NB4 (cell line): ENCODE measurements at places on chromosomes 11 and 22.

GRCh38 chr11:45158210-45158731, 11.8 kb downstream of the PRDM11 start:
- DNase-seq: no peak

GRCh38 chr22:32951076-32951806, 106.9 kb downstream of the SYN3 start:
- DNase-seq: peak; percentile 27

DNA sequence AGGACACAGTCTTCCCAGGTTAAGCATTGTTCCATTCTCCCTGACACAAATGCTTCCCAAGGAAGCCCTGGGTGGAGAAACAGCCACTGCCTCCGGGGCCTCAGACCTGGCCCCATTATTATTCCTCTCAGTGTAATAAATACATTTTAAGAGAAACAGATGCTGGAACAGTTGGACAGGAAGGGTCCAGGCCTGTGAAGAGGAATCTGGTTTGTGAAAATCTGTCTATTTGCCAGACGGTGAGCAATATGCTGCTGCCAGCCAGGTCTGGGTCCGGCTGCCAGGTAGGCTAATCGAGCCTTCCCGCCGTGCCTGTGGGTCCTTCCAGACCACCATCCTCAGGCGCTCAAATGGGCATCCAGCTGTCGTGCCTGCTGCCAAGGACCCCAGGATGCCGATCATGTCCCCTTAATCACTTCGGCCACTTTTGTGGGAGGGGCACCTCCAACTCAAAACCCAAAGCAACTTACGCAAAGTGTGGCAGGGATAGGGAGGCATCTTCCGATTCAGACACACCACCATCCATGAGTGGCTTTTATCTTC, 528.4 kb downstream of the MIAT start:
- DNase-seq: no peak

DNA sequence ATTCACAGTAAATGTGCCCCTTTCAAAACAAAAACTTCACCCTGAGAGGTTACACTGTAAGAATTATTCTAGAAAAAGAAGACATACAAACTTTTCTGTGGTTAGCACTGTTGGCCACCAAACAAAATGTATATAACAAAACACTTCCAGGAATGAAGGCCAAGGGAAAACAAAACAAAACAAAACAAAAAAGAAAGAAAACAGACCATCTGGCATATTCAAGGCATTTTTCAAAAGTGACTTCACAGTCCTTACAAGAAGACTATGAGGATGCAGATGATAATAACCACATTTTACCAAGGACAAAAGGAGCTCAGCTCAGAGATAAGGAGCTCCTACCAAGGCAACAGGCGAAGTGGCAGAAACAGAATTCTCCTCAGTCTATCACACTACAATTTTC, 24.9 kb downstream of the CTSC start:
- DNase-seq: no peak

DNA sequence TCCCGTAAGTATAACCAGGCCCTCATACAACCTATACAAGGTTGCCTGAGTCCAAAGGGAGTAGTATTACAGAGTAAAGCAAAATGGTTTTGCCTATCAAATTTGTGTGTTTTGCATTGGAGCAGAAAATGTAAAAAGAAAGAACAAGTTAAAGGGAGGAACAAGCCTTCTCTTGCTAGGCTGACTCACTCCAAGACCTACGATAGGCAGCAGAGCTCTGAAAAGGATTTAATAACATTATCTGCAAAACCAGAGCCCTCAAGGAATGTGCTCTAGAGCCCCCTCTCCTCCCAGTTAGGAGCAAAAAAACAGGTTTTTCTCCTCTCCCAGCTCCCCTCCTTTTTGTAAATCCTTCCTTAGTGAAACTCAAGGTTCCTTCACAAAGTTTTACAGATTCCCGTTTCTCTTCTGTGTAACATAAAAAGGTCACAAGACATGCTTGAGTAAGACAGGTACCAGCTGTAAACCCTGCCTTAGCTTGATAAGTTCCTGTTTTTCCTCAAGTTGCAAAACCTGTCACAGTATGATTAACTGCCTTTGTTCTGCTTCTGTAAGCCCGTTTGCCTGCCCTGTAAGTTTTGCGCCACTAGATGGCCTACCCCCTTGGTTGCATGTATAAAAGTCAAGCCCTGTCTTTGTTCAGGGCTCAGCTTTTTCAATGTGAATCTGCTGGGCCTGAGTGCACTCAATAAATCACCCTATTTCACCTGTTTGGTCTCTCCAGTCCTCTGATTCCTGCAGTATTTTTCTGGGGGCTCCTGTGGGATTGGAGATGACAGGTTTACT, 498.2 kb downstream of the KCNA4 start:
- peak; percentile 82 for DNase-seq

DNA sequence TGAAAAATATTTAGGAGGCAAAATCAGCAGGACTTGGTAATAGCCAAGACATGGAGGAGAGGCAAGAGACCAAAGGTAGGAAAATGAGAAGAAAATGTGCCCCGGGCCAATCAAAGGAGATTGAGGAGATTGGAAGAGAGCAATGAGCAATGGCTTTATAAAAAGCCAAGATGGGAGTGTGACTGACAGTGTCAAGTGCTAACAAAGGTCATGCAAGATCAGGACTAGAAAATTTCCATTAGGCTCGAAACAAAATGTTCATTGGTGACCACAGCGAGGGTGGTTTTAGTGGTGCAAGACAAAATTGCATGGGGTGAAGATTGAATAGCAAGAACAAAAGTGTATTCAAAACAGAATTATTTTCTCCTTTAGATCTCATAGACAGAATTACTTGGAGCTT, 45.2 kb upstream of the TBCEL start:
- DNase-seq: no peak

DNA sequence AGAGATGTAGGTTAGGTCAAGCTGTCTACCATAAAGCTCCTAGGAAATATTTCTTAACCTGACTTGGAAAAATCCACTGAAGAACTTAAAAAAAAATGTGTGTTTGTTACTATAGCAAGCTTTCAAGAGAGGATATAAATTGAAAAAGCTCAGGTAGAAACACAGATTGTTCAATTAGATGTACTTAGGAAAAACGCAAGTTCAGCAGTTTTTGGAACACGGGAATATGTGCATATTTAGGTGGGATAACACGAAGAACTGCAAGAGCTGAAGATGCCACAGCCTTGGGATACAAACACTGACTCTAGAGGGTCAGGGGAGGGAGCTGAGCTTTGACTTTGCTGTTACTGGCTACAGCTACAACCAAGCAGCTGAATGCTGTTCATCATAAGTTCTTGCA, 77.8 kb upstream of the FSHB start:
- DNase-seq: no peak

DNA sequence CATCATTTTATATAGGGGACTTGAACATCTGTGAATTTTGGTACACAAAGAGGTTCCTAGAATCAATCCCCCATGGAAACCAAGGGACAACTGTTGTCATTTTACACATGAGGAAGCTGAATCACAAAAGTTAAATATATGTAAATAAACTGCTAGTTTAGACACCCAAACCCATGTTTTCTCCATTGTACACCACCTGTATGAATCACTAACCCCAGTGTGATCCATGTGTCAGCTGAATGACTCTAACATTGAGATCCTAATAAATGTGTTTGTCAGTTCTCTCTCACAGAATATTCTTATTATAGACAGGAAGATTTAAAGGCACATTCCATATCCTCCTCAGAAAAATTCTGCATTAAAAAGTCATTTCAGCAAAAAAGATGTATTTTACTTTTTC, 83.3 kb downstream of the ATG16L2 start:
- no peak for DNase-seq

- peak; percentile 7 for DNase-seq
Measured at GRCh38 chr11:17827006-17827405, 92.4 kb downstream of the KCNC1 start.

DNA sequence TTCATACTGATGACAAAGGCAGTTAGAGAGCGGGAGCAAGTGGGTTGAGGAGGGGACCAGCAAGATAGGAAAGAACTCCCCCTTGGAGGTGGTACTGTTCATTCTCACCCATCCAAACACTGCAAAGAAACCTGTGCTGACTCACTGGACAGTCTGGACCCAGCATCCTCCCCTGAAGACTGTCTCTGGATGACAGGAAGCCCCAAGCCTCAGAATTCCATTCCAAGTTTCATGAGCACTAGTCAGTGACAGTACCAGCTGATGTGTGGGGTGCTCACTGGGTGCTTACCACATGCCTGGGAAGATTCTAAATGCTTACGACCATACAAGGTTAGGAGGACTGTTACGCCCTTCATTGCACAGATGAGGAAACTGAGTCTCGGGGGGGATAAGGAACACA, 160.9 kb downstream of the IGLL1 start:
- DNase-seq: no peak

GRCh38 chr11:44909557-44909956, 41.1 kb downstream of the TP53I11 start:
- no peak for DNase-seq

DNA sequence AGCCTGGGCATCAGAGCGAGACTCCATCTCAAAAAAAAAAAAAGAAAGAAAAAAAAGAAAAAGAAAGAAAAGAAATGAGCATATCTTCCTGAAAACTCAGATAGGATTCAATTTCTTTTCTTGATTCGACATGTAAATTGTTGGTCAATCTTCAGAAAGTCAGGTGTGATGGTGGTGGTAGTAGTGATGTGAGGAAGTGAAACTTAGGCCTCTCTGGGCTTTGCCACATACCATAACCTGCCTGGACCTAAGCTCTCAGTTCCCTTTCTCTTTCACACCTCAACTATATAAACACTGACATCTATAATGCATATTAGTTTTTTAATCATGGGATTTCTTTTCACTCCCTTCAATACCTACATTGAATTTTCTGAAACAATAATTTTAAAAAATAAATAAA, 98.0 kb upstream of the TBCEL start:
- DNase-seq: no peak

GRCh38 chr11:46278387-46279125, 1.1 kb downstream of the CREB3L1 start:
- peak; percentile 32 for DNase-seq

GRCh38 chr22:27431896-27432295, 369.7 kb downstream of the MN1 start:
- no peak for DNase-seq

DNA sequence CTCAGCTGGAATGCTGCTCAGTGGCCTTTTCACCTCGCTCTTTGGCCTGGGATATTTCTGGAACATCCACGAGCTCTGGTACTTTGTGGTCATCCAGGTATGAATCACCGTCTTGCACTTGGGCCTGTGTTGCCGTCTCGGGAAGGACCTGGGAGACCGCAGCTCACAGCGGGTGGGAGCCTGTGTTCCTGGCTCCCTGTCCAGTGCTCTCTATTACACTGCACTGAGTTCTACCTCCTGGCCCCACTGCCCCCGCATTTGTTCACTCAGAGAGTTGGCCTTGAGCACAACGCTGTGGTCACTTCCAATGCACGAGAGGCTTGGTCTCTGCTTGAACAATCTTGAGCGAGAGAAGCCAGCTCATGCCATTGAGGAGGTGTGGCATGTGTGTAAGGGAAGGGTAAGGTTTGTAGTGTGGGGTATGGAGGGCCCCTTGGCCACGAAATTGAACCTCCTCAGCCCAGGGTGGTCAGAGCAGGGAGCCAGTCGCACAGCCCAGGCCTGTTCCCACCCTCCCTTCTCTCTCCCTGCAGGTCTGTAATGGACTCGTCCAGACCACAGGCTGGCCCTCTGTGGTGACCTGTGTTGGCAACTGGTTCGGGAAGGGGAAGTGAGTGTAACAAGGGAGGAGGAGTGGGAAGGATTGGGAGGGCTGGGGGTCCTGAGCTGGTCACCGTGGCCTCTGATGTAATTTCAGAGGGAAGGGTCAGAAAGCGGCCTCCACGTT, 16.2 kb downstream of the SLC37A2 start:
- peak; percentile 77 for DNase-seq

- no peak for DNase-seq
Measured at GRCh38 chr22:49968831-49969661, 8.5 kb downstream of the PIM3 start.

DNA sequence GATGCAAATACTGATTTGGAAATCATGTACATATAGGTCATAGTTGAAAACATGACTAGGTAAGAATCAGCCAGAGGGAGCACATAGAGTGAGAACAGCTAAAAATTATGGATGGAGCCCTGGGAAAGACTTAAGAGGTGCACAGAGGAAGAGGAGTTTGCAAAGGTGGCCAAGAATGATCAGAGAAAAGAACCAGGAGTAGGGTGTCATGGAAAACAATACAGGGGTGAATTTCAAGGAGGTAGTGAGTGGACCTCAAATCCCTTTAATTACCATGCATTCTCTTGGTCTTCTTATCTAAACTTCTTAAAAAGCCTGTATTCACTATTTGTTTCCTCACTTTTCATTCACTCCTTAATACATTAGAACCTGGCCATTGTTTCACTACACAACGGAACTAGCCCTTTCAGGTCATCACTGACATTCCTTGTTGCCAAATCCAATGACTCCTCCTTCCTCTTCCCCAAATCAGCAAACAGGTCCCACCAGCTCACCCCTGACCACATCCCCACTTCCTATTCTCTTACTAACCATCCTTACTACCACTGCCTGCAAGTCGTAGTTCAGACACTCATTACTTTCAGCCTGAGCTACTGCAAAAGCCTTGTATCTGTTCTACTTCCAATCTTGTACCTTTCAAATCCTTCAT, 22.6 kb downstream of the BUD13 start:
- DNase-seq: peak; percentile 21

DNA sequence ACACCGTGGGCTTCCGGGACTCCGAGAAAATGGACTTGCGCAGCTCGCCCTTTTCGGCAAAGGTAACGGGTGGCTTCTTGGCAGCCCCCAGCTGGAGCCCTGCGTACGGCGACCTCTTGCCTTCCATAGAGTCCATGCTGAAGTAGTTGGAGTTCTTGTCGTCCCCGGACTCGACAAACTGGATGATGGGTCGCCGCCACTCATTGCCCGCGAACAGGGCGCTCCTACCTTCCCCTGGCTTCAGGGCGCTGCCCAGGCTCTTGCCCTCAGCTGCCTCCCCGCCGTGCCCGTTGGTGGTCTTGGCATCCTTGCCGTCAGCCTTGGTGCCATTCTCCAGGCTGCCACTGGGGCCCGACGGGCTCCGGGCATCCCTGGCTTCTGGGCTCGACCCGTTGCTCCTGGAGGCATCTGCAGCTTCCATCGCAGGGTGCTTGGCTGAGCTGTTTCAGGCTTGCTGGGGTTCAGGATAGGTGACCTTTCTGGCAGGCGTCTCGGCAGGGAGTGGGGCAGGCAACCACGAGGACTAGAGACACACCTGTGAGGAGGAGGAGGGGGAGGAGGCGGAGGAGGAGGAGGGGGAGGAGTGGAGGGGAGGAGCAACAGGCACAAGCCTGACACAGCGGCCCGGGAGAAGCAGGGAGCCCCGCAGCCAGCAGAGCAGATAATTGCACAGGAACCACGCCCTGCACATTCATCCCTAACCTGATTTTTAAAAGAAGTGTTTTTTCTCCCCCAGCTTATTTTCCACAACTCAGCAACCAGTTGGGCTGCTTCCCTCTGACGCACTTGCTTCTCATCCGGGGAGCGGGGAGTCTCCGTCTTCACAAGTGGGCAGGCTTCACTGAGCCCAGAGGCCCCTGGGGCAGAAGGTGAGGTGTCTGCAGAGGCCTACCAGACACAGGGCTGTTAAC, at the start of gene TRIM29:
Gene TRIM29, minus strand, starts transcription at position 503 of the 911 bp plus-strand sequence. Its CDS starts 82 bp downstream, at position 421.
- DNase-seq: no peak

GRCh38 chr11:86506235-86506634, 131.5 kb downstream of the CCDC81 start:
- no peak for DNase-seq
